NCI-H187 treated with DMSO at 0.1 percent for 48 hours (cell line): ENCODE measurements at places on chromosomes 1 and 21.

DNA sequence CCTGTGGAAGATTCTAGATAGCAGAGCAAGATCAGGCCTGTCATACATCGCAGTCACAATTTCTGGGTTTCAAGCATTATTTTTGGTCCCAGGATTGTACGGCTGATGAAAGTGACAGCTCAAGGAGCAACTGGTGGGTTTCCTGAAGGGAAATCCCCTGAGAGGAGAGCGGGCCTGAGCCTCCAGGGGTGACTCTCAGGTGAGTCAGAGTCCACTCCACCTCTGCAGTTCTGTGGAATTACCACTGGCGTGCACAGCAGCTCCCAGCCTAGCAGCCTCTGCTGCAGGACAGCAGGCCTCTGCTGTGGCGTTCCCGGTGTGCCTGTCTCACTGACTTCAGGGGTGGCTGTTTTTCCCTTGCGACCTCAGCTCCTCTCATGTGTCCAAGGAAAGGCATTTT is 24.4 kb downstream of the SLC66A1 start:
- DNase-seq, result no peak

DNA sequence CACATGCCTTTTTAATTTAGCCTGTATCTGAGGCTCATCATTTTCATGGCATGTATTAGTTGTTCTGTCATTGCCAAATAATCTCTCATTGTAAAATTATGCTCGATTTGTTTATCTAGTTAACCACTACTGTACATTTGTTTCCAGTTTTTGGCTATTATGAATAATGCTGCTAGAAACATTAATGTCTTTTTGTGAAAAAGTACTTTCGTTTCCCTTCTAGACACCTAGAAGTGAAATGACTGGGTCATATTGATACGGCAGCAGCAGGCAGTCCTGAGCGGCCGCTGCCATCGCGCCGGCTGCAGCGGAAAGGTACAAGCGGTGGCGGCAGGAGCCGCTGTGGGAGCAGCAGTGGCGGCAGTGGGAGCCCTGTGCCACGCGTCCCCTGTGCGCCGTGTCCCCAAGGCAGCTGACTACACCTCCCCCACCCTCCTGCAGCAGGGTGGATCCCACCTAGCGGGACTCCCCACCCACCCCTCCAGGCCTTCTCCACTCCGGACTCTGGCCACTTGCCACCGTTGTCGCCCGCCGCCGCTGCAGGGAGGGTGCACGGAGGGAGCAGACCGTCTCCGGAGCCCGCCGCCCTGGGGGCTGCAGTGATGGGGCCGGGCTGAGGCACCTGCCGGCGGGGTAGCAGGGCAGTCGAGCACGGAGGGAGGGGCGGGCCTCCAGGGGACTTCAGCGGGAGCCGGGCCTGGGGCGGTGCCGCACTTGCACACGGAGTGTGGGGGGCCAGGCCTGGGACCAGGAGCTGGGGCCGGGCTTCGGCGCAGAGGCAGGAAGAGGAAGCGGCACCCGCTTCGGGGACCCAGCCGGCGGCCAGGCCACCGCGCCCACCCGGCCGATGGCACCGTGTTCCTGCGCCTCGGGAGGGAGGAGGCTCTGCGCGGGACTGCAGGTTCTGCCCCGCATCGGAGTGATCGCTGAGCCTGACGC is 66.8 kb upstream of the RGS7 start:
- no peak for DNase-seq

- no peak for DNase-seq
These were observed 672.3 kb upstream of the CXADR start for GRCh38 chr21:16840538-16840937.

DNA sequence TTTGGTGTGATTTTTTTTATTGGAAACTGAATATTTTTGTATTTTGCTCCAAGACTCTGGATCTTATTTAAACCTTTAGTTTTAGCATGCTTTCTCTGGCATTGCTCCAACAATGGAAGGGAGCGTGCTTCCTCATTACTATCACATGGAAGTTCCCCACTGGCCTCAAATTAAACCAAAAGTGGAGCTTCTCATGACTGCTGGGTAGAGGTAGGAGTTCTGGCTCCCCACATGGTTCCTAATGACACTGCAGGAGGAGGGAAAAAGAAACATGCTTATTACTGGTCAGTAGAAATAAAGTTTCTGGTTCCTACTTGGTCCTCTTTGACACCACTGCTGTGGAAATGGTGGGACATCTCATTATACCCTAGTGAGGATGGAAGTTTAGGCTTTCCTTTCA is 310.5 kb downstream of the PTGER3 start:
- no peak for DNase-seq

GRCh38 chr1:164840936-164841335 is 282.0 kb downstream of the PBX1 start:
- no peak for DNase-seq

DNA sequence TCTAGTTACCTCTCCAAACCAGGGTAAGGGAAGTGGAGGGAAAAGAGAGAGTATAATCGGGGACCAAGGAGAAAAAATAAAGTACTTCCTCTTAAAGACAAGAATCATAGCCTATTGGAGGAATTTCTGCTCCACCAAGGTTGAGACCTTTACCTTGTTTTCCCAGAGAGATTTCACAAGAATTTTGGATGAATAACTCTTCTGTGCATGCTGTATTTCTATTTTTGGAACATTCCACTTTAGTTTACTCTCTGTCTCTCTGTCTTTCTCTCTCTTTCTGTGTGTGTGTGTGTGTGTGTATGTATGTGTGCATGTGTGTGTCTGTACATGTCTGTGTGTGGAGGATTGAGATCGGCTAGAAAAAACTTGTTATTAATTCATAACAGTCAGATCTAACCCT is 318.4 kb upstream of the RGS18 start:
- no peak for DNase-seq

DNA sequence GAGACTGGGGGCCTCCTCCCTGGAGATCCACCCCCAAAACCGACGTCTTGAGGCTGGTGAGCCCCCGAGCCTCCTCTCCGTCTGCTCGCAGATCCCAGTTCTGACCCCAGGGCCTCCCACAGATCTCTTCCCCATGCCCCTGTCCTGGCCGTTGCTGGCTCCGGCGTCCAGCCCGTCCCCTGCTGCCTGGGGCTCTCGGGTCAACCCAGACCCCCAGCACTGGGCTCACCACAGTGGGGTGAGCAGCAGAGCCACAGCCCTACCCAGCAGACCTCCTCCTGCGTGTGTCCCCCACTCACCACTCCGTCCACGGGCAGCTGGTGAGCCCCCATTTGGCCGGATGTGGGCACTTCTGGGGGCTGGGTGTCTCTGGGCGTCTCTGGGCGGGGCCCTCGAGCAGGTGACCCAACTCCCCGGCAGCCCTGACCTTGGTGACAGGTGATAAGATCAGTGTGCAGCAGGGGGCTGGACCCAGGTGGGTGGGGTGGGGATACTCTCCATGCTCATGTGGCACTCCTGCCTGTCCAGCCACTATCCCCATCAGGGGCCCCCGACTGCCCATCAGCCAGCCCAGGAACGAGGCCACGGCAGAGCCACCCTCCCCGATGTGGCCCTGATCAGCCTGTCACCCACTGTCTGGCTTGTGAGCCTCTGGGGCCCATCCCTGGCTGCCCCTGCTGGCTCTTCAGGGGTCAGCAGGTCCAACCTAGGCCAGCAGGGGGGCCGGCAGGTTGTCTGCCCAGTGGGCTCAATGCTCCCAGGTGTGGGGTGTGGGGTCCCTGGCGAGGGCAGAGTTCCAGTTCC is 709 bp downstream of the TNFRSF14 start:
- DNase-seq, result no peak

GRCh38 chr1:110798691-110799256 is 74.2 kb upstream of the CD53 start:
- peak; percentile 32 for DNase-seq

GRCh38 chr1:54546651-54547401 is 1.2 kb upstream of the ACOT11 start:
- no peak for DNase-seq

GRCh38 chr21:41304068-41304720 is 12.4 kb upstream of the FAM3B start:
- DNase-seq, result no peak

DNA sequence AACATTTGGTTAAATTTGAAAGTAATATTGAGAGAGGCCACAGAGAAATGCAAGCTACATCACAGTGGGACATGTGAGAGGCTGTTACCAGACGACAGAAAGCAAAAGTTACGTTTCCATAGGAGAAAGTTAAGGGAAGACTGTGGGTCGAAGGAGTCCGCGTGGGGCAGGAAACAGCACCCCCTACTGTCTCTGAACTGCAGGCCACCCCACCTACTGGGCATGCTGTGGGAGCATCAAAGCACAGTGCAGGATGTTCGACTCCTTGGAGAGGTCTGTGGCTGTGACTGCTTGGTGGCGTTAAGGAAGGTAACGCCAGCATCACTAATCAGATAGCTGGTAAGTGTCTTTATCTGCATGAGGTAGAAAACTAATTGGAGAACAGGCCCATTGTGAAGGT is 123.9 kb downstream of the PTBP2 start:
- DNase-seq, result no peak

- DNase-seq, result no peak
These were observed 37.0 kb upstream of the GORAB start for GRCh38 chr1:170495006-170495405.

GRCh38 chr1:20073256-20073655 is 3.3 kb downstream of the PLA2G5 start:
- DNase-seq, result no peak

DNA sequence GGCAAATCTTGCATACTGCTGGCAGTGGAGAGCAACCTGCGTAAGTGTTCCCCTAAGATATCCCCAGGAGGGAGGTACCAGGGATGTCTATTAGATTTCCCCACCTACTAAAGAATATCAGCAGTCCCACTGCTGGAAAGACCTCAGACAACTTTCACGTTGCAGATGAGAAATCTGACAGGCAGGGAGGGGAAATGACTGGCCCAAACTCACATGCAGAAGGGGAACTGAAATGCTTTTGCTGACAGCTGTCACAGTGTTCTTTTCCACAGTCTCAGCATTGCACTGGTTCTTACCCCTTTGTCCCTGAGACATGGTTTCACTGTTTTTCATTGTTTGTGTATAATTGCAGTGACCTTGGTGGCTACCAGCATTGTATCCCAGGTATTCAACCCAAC is 84.8 kb upstream of the ATP1A1 start:
- DNase-seq, result no peak

DNA sequence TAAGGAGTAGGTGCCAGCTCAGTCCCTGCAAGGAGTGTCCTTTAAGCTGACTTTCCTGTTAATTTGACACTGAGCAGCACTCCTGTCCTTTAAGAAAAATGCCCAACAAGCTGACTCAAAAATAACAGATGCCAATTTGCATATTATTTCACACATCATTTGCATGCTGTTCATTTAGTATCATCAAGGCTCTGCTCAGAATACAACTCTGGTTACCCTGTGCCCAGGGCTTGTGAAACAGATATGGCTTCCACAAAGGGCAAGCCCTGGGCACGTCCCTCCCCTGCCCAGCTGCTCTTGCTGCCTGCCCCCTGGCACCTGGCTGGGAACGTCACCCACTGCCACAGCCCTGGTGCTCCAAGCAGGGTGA is 10.3 kb downstream of the KCNN3 start:
- no peak for DNase-seq

DNA sequence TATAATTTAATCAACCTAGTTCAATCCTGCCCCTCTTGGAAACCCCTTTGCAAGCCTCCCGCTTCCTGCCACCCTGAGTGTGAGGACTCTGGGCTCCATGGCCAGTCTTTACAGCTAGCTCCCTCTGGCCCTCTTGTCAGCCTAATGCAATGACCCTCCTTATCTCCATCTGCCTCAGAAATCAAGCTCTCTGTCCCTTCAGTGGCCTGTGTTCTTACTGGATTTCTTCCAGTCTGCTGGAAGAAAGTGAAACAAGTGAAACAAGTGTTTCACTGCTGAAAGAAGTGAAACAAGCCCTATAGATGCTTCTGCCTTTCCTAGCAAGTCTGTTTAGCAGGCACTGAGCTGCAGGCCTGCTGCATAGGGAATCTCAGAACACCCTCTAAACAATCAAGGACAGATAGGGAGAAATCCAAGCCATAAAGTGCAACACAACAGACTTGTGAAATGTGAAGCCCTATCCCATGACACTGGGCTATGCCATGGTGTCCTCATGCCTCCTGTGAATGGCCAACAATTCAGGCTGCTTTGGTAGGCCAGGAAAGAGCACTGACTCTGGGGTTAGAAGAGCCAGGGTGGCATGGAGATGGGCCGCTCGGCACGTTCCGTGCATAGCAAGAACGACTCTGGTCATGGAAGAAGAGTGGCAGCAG is 55.9 kb downstream of the FAM163A start:
- no peak for DNase-seq

- DNase-seq, result no peak
These were observed at the start of gene SELENON for GRCh38 chr1:25799935-25800702. Gene SELENON (plus strand): TSS chr1:25800193. CDS start chr1:25800231, 38 bp downstream.

GRCh38 chr1:17636612-17637011 is 97.1 kb downstream of the ARHGEF10L start:
- no peak for DNase-seq

- no peak for DNase-seq
These were observed 67.5 kb downstream of the SYT2 start for GRCh38 chr1:202642619-202643291.

GRCh38 chr1:102184477-102184876 is 187.8 kb upstream of the OLFM3 start:
- DNase-seq, result no peak

DNA sequence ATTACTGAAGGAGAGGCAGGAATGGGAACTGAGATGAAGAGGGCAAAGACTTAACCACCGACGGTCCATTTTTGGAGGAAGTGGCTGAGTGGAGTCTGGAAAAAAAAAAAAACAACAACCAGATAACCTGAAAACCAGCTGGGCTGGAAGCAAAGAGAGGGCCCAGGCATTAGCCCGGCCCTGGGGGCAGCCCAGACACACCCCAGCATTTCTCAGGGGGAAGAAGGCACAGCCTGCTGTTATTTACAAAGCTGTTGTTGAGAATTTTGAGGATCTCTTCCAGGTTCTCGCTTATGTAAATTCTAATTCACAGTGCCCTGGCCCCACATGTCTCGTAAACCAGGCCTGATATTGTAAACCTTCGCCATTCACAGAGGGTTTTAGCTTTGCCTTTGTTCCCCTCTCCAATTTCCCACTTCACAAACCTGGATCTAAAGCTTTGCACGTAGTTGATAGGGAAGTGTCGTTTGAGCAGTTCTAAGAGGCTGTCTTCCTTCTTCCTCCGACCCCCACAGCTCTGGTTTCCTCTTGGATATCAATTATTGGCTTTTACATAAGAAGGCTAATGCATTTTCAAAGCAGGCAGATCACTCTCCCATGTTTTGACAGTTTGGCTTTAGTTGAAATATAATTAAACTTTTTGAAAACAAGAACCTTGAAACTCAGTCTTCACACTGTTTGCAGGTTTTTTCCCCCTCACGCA is 161.8 kb upstream of the IRF2BP2 start:
- DNase-seq, result peak; percentile 22

- DNase-seq, result no peak
These were observed 4.9 kb upstream of the ELK4 start for GRCh38 chr1:205636732-205637131.

- no peak for DNase-seq
These were observed 54.2 kb downstream of the NRIP1 start for GRCh38 chr21:15010645-15011044.

GRCh38 chr1:203590603-203591002 is 36.0 kb upstream of the ATP2B4 start:
- DNase-seq, result no peak

- no peak for DNase-seq
These were observed 28.0 kb upstream of the ATP1A1 start for GRCh38 chr1:116345011-116345410.

GRCh38 chr1:165949335-165950130 is 122.1 kb downstream of the UCK2 start:
- DNase-seq, result no peak
